G401 (cell line): ENCODE measurements at places on chromosomes 11 and 22.

DNA sequence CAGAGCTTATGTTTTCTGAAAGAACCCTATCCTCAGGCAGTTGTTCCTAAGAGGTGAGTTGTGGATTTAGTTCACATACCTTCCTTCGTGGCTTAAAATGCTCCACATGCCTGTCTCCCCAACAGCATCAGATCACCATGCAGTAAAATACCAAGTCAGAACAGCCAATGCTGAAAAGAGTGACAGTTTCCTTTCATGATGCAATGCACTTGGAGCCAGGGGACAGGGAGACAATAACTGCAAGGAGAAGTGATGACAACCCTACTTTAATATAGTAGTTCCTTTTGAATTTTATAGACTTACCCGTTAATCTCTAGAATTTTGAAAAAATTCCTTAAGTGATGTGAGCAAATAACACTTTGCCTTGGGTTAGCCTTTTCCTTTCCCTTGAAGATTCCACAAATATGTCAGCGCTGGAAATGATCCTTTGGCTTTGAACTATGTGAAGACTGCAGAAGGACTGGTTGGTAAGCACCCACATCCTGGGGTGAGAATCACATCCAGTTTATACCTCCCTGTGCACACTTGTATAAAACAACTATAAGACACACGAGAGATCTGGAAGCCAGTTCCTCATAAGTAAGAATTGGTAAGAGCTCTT lies 71.2 kb downstream of the PIWIL4 start:
- peak; percentile 18 for DNase-seq

- DNase-seq: no peak
Measured at GRCh38 chr11:57646799-57647303, 2.9 kb downstream of the YPEL4 start.

- DNase-seq: no peak
Measured at GRCh38 chr22:48431014-48431413, 1396.7 kb downstream of the BRD1 start.

GRCh38 chr22:19604711-19605268 lies 80.6 kb upstream of the CLDN5 start:
- no peak for DNase-seq

DNA sequence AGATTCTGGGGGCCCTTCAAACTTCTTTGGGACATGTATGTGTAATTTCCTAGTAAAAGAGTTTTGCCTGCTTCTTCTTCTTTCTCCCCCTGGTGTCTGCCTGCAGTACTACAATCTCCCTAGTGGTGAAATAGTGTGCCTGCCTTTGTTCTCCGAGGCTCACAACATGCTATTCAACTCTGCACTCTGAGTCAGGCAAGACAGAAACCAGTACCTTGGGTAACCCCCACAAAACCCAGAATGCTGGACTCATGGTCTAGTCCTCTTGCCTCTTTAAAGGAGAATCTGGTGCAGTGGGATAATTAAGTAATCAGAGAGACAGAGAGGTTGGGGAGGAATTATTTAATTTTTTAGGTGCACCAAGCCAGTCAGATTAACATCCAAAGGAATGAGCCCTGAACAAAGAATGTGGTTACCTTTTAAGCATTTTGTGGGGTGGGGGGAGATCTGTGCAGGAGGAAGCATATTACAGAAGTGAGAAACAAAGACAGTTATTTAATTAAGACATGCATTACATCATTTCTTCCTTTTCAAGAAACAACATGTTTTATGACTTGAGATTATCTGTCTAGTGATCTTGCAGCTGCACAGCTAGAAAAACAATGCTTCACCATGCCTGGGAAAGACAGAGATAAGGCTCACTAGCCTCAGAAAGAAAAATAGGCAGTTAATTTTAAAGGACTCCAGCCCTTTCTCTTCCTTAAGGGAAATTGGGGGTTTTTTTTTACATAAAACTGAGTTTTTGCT lies 11.0 kb upstream of the MS4A6A start:
- DNase-seq: peak; percentile 19

GRCh38 chr11:115112754-115113153 lies 391.5 kb downstream of the CADM1 start:
- no peak for DNase-seq

DNA sequence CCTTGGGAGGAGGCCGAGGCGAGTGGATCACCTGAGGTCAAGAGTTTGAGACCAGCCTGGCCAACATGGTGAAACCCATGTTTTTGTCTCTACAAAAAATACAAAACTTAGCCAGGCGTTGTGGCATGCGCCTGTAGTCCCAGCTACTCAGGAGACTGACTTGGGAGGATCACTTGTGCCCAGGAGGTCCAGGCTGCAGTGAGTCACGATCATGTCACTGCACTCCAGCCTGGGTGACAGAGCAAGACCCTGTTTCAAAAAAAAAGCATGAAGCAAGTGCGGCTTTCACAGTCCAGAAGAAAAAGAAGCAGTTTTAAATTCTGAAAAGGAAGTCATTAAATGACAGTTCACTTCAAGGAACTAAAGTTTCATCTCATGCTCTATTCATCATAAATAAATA lies 7.1 kb upstream of the LTO1 start:
- DNase-seq: no peak

- peak; percentile 6 for DNase-seq
Measured at GRCh38 chr11:61295596-61295926, 445 bp upstream of the VWCE start.

DNA sequence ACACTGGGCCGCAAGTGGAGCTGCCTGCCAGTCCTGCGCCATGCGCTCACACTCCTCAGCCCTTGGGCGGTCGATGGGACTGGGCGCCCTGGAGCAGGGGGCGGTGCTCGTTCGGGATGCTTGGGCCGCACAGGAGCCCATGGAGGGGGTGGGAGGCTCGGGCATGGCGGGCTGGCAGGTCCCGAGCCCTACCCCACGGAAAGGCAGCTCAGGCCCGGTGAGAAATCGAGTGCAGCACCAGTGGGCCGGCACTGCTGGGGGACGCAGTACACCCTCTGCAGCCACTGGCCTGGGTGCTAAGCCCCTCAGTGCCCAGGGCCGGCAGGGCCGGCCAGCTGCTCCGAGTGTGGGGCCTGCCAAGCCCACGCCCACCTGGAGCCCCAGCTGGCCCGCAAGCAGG lies 328.7 kb upstream of the LRRC4C start:
- DNase-seq: no peak

DNA sequence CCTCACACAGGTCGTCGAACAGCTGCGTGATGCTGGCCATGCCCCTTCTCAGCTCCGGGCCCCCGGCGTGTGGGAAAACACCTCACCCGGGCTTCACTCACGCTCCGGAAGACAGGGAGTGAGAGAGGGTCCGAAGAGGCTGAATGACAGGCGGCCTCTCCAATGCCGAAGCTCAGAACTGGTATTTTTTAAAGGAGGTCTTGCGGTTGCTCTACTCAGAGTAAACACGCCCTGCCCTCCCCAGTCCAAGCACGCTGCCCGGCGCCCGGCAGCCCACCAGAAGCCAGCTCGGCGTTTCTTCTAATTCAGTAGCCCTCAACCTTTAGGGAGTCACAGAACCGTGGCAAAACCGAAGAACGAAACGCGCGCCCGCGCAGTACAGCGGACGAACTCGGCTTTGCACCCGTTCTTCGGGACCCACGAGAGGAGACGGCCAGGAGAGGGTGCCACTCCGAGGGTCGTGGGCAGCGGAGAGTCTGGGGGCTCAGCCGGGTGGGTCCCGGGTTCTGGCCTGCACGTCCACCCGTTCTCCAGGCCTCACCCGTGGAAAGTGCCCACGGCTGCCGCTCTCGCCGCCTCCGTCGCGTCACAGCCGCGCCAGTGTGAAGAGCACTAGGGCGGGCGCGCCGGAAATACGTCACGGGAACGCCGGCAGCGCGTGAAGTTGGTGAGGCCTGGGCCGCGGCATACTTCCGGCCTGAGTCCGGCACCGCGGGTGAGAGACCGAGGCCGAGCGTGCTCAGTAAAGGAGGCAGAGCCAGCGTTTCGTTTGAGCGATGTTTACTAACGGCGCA lies at the start of gene TUBGCP6:
TUBGCP6 (minus strand) TSS at position 604 of the 794 bp plus-strand sequence; CDS start at position 40, 564 bp downstream.
- peak; percentile 93 for DNase-seq

- DNase-seq: no peak
Measured at GRCh38 chr22:48894064-48894671, 933.5 kb downstream of the BRD1 start.

DNA sequence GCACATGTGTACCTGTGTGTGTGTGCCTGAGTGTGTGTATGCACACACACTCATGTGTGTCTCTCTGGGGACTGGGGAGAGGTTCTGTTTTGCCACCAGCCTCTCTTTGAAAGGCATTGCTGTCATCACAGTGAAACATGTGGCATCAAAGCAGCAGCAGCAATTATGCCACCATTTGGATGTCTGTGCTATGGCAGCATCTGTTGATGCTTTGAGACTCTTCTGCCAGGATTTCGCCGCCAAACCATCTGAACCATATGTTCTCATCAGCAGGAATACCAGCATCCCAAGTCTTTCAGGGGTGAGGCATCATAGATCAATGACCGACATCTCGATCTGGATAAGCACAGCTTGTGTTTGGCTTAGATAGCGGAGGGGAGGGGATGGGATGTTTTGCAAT lies 168.6 kb downstream of the FAT3 start:
- peak; percentile 1 for DNase-seq

DNA sequence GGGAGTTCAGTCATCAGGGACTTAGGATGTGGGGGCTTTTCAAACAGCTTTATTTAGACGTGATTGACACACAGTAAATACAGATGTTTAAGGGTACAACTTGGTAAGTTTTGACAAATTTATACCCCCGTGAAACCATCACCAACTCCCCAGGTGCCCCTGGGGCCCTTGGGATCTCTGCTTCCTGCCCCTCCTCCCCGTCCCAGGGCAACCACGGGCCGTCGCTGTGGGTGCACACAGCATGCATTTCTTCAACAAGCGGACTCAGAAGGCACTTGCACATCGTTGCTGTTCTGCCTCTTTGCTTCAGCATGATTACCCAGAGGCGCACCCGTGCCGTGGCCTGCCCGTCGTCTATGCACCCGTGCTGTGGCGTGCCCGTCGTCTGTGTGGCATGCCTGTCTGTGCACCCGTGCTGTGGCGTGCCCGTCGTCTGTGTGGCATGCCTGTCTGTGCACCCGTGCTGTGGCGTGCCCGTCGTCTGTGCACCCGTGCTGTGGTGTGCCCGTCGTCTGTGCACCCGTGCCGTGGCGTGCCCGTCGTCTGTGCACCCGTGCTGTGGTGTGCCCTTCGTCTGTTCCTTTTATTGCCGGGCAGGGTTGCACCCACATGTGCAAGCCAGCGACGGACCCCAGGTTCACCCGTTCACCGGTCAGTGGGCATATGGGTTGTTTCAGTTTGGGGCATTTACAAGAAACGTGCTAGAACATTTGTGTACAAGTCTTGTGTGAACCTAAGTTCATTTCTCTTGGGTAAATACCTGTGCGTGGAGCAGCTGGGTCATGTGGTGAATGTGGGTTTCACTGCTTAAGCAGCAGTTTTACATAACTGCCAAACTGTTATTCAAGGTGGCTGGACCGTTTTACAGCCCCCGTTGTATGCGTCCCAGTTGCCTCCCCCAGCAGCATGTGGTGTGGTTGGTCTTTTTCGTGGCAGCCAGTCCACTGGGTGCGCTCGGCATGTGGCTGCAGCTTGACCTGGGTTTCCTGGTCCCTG lies 8.3 kb downstream of the CD81 start:
- DNase-seq: no peak

DNA sequence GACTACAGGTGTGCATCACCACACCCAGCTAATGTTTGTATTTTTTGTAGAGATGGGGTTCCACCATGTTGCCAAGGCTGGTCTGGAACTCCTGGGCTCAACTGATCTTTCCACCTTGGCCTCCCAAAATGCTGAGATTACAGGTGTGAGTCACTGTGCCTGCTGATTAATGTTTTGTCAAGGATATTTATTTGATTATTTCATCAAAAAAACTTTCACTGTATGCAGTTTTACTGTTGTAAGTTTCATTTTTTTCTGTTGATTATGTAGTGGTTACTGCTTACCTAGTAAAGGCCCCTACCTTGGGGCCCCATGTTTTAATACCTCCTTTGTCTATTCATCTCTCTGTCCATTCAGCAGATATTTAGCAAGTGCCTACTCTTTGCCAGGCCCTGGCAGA lies 16.7 kb upstream of the FAM168A start:
- DNase-seq: no peak

DNA sequence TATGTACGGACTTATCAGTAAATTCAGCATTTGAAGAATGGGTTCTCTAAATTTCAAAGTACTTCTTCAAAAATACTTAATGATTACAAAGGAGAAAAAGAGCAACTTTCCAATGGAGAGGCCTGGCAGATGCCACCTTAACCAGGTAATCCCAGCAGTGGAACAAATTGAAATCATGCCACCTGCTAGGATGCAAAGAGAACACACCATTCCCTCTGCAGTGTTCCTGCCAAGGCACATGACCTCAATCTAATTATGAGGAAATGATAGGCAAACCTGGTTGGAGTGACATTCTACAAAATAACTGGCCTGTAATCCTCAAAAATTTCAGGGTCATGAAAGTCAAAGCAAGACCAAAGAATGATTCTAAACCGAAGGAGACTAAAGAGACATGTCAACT lies 21.5 kb downstream of the TNRC6B start:
- peak; percentile 96 for DNase-seq

- no peak for DNase-seq
Measured at GRCh38 chr11:19091366-19091765, 25.6 kb upstream of the ZDHHC13 start.

GRCh38 chr22:46405901-46406300 lies 70.4 kb downstream of the TRMU start:
- peak; percentile 6 for DNase-seq

DNA sequence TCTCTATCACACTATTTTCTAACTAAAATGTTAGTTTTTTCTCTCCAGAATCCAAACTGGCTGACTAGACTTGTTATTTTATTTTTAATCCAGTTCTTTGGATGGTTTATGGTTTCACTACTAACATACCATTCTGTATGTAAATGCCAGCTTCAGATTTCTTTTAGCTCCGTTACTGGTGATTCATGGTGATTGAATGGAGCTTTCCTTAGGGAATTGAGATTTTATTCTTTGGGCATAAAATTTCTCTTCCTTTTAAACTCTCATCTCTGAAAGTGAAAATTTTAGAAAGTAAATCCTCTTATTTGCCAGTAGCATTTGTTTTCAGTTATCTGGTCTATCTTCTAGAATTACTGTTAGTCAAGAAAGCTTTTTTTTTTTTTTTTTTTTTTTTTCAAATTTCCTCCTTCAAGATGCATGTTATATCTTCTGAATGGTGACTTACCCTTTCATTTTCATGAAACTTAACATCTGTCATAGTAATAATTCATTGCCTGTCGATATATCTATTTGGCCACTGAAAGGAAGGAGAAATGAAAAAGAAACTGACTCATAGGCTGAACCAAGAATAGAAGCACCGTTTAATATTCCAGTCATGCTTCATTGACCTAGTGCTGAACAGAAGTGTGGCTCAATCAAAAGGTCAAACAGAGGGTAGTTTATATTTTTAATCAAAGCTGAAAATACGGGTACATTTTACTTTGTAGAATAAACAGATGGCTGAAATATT lies 6.4 kb downstream of the ENDOD1 start:
- DNase-seq: no peak

- DNase-seq: peak; percentile 91
Measured at GRCh38 chr22:45997777-45998637, 21.0 kb upstream of the WNT7B start.
